ENCODE measurements at places on chromosomes 3 and 15. TPM values are rescaled to one million over a fixed set of nuclear protein-coding genes. Genes with fewer than 3 reads are reported as not detected.
A peak's percentile ranks its signal among the peaks of the same experiment; 100 is the strongest.

GRCh38 chr15:43346305-43346704, 15.9 kb upstream of the LCMT2 start:
- no peak overlapping the region for H3K4me3 ChIP-seq
- no peak overlapping the region for H3K27ac ChIP-seq
- no peaks in the 10 kb centered on the region for H3K27me3 ChIP-seq
- DNase-seq, result no peak
- peaks cover 15% of the 10 kb centered on the region for H3K36me3 ChIP-seq

DNA sequence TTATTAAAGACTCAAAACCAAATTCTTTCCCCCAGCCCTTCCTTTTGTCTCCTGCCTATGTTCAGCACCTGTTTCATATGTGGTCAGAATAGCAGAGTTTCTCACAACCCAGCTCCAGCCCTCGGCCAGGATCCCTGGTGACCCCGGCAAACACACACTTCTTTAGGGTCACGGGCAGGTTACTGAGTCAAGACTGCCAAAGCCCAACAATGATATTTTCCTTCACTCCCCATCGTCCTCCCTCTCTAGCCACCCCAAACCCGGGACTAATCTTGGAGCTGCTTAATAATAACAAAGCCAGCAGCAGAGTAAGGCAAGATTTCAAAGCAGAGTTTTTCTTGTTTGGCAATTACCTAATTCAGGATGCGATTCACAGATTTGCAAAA, 25.5 kb downstream of the RARB start:
- peaks cover 63% of the 10 kb centered on the region for H3K4me1 ChIP-seq
- H3K27me3 ChIP-seq, result no peaks in the 10 kb centered on the region
- peak overlapping the region; percentile 18 for H3K4me3 ChIP-seq
- no peak for DNase-seq
- H3K36me3 ChIP-seq, result peaks cover 8% of the 10 kb centered on the region

DNA sequence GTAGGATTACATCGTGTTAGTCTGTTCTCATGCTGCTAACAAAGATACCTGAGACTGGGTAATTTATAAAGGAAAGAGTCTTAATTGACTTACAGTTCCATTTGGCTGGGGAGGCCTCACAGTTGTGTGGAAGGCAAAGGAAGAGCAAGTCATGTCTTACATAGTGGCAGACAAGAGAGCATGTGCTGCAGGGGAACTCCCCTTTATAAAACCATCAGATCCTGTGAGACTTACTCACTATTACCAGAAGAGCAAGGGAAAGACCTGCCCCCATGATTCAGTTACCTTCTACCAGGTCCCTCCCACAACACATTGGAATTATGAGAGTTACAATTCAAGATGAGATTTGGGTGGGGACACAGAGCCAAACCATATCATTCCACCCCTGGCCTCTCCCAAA, 3.4 kb downstream of the SLC25A26 start:
- H3K4me3 ChIP-seq, result no peak overlapping the region
- peaks cover 10% of the 10 kb centered on the region for H3K4me1 ChIP-seq
- peaks cover 11% of the 10 kb centered on the region for H3K36me3 ChIP-seq

- peak overlapping the region; percentile 59 for H3K27ac ChIP-seq
- H3K4me1 ChIP-seq, result peaks cover 12% of the 10 kb centered on the region
- H3K27me3 ChIP-seq, result no peaks in the 10 kb centered on the region
- no peaks in the 10 kb centered on the region for H3K36me3 ChIP-seq
Observed at GRCh38 chr15:65189102-65189740, 4.1 kb upstream of the CLPX start.

DNA sequence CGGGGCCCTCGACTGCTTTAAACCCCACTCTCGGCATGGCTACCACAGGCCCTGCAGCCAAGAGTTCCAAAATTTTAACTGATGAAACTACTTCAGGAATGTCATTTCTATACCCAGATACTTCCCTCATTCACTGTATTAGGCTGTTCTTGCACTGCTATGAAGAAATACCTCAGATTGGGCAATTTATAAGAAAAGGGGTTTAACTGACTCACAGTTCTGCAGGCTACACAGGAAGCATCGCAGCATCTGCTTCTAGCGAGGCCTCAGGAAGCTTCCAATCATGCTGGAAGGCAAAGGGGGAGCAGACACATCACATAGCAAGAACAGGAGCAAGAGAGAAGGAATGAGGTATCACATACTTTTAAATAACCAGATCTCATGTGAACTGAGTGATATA, 21.6 kb upstream of the ALCAM start:
- H3K27ac ChIP-seq, result no peak overlapping the region
- no peaks in the 10 kb centered on the region for H3K36me3 ChIP-seq
- no peaks in the 10 kb centered on the region for H3K27me3 ChIP-seq
- H3K4me3 ChIP-seq, result no peak overlapping the region

GRCh38 chr3:64668582-64669510, 19.0 kb downstream of the ADAMTS9 start:
- no peaks in the 10 kb centered on the region for H3K27me3 ChIP-seq
- no peak for DNase-seq
- H3K36me3 ChIP-seq, result peaks cover 10% of the 10 kb centered on the region
- H3K27ac ChIP-seq, result no peak overlapping the region

DNA sequence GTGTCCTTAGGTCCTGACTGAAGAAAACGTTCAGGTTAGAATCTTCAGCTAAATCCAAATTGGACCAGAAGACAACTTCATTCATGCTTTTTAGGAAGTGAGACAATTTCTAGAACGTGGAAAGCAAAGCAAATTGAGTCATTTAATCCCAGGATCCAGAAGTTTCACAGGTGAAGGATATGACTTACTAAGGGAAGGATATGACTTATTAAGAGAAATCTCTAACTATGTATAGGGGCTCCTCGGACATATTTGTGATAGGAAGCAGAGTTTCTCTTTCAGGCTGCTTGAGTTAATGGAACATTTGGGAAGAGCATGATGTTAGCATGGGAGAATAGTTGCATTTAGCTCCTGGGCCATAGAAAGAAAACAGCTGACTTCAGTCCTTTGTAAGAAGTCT, 16.1 kb upstream of the PLOD2 start:
- H3K4me3 ChIP-seq, result no peak overlapping the region
- no peak for DNase-seq
- no peaks in the 10 kb centered on the region for H3K27me3 ChIP-seq
- H3K4me1 ChIP-seq, result no peaks in the 10 kb centered on the region
- H3K36me3 ChIP-seq, result no peaks in the 10 kb centered on the region

- H3K4me3 ChIP-seq, result no peak overlapping the region
- DNase-seq, result no peak
- peaks cover 19% of the 10 kb centered on the region for H3K4me1 ChIP-seq
- no peaks in the 10 kb centered on the region for H3K36me3 ChIP-seq
- H3K27me3 ChIP-seq, result peaks cover 6% of the 10 kb centered on the region
Observed at GRCh38 chr15:101431301-101431700, 58.2 kb downstream of the PCSK6 start.

DNA sequence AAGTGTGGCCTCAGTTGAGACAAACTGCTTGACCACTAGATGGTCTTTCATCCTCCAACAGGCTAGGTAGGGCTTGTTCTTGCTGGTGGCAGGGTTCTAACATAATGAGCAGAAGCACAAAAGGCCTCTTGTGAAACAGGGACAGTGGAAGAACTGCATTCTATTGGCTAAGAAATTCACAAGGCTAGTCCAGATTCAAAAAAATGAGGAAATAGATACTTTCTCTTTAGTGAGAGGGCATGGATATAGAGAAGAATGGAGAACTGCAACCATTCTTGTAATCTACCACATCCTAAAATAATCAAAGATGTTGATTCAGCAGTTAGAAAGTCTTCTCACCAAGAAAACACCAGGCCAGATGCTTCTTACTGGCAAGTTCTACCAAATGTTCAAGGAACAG, 143.7 kb upstream of the LRIG1 start:
- H3K27ac ChIP-seq, result no peak overlapping the region
- H3K27me3 ChIP-seq, result peaks cover under 1% of the 10 kb centered on the region
- H3K4me1 ChIP-seq, result peaks cover 19% of the 10 kb centered on the region
- no peak overlapping the region for H3K4me3 ChIP-seq

DNA sequence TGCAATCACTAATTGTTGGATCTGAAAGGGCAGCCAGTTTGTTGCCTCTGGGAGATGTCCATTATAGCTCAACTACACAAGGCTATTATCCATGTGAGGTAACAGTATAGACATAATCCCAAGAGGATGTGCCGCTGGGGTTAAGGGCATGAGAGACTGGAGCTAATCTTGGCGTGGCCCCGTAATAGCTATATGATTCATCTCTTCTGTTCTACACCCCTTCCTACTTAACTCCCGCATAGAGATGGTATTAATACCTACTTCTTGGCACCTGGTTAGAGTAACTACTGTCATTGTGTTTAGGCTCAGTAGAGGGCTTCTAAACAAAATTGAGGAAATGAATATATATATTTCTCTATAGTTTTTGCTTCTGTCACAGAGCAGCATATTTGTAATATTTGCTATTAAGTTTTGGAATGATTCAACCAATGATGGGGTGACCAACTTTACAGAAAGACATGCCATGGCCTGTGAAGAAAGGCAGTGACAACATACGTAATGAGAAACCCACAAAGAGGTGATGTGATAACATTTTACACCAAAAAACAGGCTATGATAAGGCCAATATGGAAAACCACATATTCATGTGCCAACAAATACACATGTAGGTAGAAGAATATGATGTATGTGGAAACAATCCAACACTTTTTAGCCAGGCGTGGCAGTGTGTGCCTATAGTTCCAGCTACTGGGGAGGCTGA, 76.8 kb upstream of the DPH6 start:
- no peaks in the 10 kb centered on the region for H3K36me3 ChIP-seq
- H3K4me3 ChIP-seq, result no peak overlapping the region
- no peak for DNase-seq
- no peaks in the 10 kb centered on the region for H3K27me3 ChIP-seq

GRCh38 chr3:152192936-152193672, 75.6 kb upstream of the MBNL1 start:
- no peaks in the 10 kb centered on the region for H3K27me3 ChIP-seq
- peaks cover 6% of the 10 kb centered on the region for H3K4me1 ChIP-seq
- H3K27ac ChIP-seq, result no peak overlapping the region
- no peak overlapping the region for H3K4me3 ChIP-seq
- no peaks in the 10 kb centered on the region for H3K36me3 ChIP-seq

DNA sequence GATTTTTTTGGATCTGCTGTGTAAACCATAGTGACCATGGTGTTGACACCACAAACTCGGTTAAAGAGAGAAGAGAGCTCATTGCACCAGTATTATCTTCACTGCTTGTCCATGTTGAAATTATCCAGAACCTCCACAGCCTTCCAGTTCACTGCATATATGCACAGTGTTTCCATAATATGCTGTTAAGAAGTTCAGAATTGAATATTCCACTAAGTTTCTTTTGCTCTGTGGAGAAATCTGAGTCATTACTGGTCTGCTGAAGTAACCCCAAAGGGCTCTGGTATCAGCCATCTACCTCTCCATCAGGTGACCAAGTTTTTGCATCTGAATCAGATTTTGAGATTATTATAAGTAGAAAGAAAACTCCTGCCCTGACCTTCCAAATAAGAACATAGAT, 143.5 kb downstream of the LRRC3B start:
- no peaks in the 10 kb centered on the region for H3K36me3 ChIP-seq
- no peak overlapping the region for H3K27ac ChIP-seq
- no peak for DNase-seq
- H3K4me3 ChIP-seq, result no peak overlapping the region
- H3K4me1 ChIP-seq, result no peaks in the 10 kb centered on the region

DNA sequence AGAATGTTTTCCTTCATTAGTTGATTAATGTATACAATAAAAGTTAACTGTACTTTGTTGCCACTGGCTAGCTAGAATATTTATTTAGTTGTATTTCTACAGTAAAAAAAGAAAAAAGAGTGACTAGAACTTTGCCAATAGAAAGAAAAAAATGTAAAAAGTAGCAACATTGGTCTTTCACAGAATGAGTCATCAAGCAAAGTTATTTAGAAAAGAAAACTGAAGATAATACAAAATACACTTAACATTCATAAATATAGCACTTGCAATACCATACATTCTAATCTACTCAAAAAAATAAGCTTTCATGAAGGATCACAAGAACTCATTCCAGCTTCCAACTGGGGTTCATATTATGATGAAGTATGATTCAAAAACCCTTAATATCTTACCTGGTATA, 83.4 kb downstream of the AQR start:
- peaks cover 47% of the 10 kb centered on the region for H3K36me3 ChIP-seq
- no peaks in the 10 kb centered on the region for H3K27me3 ChIP-seq
- H3K27ac ChIP-seq, result no peak overlapping the region
- DNase-seq, result no peak
- H3K4me3 ChIP-seq, result no peak overlapping the region

DNA sequence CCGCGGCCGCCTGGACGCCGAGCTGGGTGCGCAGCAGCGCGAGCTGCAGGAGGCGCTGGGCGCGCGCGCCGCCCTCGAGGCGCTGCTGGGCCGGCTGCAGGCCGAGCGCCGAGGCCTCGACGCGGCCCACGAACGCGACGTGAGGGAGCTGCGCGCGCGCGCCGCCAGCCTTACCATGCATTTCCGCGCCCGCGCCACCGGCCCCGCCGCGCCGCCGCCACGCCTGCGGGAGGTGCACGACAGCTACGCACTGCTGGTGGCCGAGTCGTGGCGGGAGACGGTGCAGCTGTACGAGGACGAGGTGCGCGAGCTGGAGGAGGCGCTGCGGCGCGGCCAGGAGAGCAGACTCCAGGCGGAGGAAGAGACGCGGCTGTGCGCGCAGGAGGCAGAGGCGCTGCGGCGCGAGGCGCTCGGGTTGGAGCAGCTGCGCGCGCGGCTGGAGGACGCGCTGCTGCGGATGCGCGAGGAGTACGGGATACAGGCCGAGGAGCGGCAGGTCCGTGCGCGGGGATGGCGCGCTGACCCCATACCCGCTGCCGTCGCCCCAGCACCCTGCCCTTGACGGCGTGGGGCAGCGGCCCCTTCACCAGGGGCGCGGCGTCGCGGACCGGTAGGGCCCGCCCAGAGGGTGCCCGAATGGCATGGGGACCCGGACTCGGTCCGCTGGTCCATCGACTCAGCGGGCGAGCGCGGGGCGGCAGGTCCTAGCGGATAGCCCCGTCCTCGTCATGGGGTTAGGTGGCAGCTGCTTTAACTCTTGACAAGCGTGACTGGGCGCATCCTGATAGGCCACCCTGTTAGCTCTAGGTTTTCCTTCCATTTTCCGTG, 848 bp downstream of the SYNM start:
- no peaks in the 10 kb centered on the region for H3K36me3 ChIP-seq
- H3K27ac ChIP-seq, result no peak overlapping the region
- H3K4me1 ChIP-seq, result peaks cover 12% of the 10 kb centered on the region
- H3K4me3 ChIP-seq, result peak overlapping the region; percentile 73
- peak; percentile 73 for DNase-seq

- no peak overlapping the region for H3K27ac ChIP-seq
- no peak for DNase-seq
- H3K36me3 ChIP-seq, result no peaks in the 10 kb centered on the region
- H3K4me1 ChIP-seq, result peaks cover 4% of the 10 kb centered on the region
Observed at GRCh38 chr3:127064391-127065137, 81.6 kb downstream of the PLXNA1 start.

DNA sequence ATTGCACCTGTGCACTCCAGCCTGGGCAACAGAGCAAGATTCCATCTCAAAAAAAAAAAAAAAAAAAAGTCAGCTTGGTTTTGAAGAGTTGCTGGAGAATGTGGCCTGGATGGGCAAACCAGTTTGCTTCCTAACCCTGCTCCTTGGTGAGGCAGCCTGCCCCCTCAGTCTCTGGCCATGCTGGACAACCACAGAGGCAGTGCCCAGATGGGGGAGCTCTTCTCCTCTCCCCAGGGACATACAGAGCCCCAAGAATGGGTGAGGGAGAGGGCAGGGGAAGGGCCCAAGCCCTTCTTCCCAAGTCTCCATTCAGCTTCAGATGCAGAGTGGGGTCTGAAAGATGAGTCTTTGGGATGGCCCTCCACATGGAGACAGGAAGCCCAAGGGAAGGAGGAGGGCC, 27.9 kb downstream of the CD276 start:
- no peaks in the 10 kb centered on the region for H3K4me1 ChIP-seq
- H3K27me3 ChIP-seq, result no peaks in the 10 kb centered on the region
- H3K36me3 ChIP-seq, result peaks cover 21% of the 10 kb centered on the region
- no peak for DNase-seq
- no peak overlapping the region for H3K27ac ChIP-seq
- no peak overlapping the region for H3K4me3 ChIP-seq

The FGD5 gene
- 15.3 TPM for total RNA-seq

The TRPM1 gene
- total RNA-seq, result not detected

The CCR1 gene
- total RNA-seq, result 0.98 TPM
